ENCODE measurements at places on chromosomes 7 and 10.

DNA sequence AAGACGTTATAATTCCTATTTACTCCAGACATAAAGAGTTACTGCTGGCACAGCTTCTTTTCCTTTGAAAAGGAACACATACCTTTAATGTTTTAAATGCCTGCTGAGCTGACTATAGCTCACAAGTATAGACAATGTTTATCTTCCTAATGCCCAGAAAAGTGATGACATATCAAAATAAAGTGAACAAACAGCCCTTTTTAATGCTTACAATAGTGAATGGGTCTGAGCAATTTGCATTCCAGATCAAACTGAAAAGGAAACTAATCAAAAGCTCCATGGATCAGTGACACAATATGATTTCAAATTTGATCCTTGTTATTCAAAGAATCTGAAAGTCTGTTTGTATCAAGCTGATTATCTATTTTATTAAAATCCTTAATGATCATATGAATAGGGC, 233.6 kb upstream of the SEMA3E start:
- no peak for DNase-seq

- DNase-seq, result no peak
These were observed 8.3 kb upstream of the RHOBTB1 start for GRCh38 chr10:60952067-60952845.

GRCh38 chr10:78776756-78777155, 292.0 kb upstream of the ZMIZ1 start:
- DNase-seq, result no peak

DNA sequence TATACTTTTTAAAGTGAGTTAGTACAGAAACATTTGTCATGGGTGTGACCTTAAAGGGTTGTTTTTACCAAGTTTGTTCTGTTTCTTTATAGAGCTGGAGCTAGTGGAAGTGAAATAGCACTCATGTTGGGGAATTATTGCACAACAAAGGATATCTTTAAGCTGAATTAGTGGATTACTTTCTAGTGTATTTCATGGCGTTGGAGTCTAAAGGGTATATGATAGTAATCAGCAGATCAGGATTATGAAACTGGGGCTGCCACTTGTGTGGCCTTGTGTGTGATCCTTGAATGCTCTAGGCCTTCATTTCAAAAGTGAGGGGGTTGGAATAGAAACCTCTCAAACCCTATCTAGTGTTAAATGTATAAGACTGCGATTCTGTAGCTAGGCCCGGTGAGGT, 123.6 kb downstream of the LYZL1 start:
- no peak for DNase-seq

DNA sequence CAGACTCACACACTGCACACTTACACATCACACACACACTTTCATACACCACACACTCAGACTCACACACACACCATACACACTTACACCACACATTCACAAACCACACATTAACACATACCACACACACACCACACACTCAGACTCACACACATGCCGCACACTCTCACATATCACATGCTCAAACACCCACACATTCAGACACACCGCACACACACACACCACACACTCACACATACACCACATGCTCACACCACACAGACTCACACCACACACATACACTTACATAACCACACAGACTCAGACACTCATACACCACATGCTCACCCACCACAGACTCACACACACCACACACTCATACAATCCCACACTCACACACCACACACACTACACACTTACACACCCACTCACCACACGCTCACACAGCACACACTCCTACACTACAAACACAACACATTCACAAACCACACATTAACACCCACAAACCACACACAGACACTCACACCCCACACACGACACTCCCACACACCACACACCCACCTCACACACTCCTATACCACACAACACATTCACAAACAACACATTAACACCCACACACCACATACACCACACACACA, 125.4 kb downstream of the EVX1 start:
- DNase-seq, result no peak
